ENCODE measurements at places on chromosomes 16 and 17. TPM values are rescaled to one million over a fixed set of nuclear protein-coding genes. Genes with fewer than 3 reads are reported as not detected.

The AOC2 gene
- total RNA-seq = 0.44 TPM

The NOD2 gene
- total RNA-seq = 0.52 TPM

The TBKBP1 gene
- 14.8 TPM for total RNA-seq

The BAIAP3 gene
- 3.9 TPM for total RNA-seq

The OR3A3 gene
- total RNA-seq = not detected

The CCDC200 gene
- not detected for total RNA-seq

The ATP2A3 gene
- total RNA-seq = 8.6 TPM

The HSD11B2 gene
- 0.99 TPM for total RNA-seq

The NT5M gene
- 11.2 TPM for total RNA-seq

GRCh38 chr17:20994779-20995149 is 48.0 kb downstream of the USP22 start:
- no peak for DNase-seq
- H3K4me3 ChIP-seq = no peak overlapping the region
- H3K27me3 ChIP-seq = no peaks in the 10 kb centered on the region
- peaks cover 2% of the 10 kb centered on the region for H3K36me3 ChIP-seq
- H3K27ac ChIP-seq = no peak overlapping the region
- peaks cover 43% of the 10 kb centered on the region for H3K4me1 ChIP-seq

DNA sequence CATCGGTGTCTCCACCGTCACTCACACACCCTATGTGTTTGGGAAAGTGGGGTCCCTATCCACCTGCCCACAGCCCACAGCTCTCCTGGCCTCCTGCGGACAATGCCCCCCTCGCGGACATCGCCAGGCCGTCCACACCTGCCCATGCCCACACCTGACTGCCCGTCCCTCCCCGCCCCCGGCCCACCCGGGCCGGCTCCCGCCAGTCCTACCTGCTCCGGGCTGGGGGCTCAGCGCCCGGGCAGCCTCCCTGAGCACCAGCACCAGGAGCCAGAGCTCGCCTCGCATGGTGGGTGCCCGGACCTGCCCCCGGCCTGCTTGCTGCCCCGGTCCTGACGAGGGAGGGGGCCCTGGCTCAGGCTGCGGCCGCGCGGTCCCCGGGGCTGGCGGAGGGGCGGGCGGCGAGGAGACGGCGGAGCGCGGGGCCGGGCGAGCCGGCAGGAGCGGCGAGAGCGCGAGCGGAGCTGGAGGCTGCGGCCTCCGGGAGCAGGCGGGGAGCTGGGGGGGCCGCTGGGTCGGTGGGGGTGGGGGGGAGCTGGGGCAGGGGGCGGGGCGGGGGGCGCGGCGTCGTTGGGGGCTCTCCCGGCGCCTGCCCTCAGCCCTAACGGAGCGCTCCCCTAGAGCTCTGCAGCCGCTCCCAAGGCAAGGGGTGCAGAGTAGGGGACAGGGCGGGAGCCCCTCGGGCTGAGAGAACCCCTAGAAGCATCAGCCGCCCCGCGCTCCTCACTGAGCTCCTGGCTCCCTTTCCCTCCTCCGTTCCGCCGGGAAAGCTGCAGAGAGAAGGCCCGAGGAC is at the start of gene PLXDC1:
Gene PLXDC1 (minus strand): TSS at position 488 of the 793 bp plus-strand sequence. CDS start 200 bp downstream, at position 288.
- H3K4me1 ChIP-seq = peaks cover 28% of the 10 kb centered on the region
- H3K27ac ChIP-seq = peak within 1 kb of the TSS; percentile 92
- peaks cover 48% of the 10 kb centered on the region for H3K27me3 ChIP-seq
- DNase-seq = no peak

GRCh38 chr16:51224317-51224716 is 73.2 kb upstream of the SALL1 start:
- no peak for DNase-seq
- no peaks in the 10 kb centered on the region for H3K27me3 ChIP-seq
- H3K4me1 ChIP-seq = no peaks in the 10 kb centered on the region
- no peak overlapping the region for H3K4me3 ChIP-seq
- no peak overlapping the region for H3K27ac ChIP-seq
- H3K36me3 ChIP-seq = no peaks in the 10 kb centered on the region

DNA sequence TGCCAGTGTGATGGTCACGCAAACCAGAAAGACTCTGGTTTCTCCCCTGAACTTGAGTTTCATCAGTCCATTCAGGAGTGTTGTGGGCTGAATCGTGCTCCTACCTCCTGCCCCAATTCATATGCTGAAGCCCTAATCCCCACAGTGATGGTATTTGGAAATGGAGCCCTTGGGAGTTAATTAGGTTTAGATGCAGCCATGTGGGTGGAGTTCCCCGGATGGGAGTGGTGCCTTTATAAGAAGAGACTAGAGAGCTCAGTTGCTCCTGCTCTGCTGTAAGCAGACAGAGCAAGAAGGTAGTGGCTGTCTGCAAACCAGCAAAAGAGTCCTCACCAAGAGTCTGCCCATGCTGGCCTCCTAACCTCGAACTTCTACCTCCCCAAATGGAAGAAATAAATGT is 160.3 kb upstream of the DYNLRB2 start:
- H3K27ac ChIP-seq = no peak overlapping the region
- no peak overlapping the region for H3K4me3 ChIP-seq
- H3K27me3 ChIP-seq = peaks cover 45% of the 10 kb centered on the region
- H3K36me3 ChIP-seq = no peaks in the 10 kb centered on the region
- H3K4me1 ChIP-seq = no peaks in the 10 kb centered on the region
- no peak for DNase-seq

- H3K27me3 ChIP-seq = no peaks in the 10 kb centered on the region
- H3K27ac ChIP-seq = peak within 1 kb of the TSS; percentile 88
These were observed at the start of gene AMDHD2 for GRCh38 chr16:2520097-2520783. Gene AMDHD2 (plus strand): TSS chr16:2520371. CDS start chr16:2520459, 88 bp downstream.

- no peak overlapping the region for H3K4me3 ChIP-seq
- DNase-seq = no peak
- no peaks in the 10 kb centered on the region for H3K4me1 ChIP-seq
- no peaks in the 10 kb centered on the region for H3K27me3 ChIP-seq
- no peak overlapping the region for H3K27ac ChIP-seq
- H3K36me3 ChIP-seq = peaks cover 6% of the 10 kb centered on the region
These were observed 77.1 kb downstream of the ELAC2 start for GRCh38 chr17:12940699-12941098.

GRCh38 chr17:76091526-76092286 is 11.9 kb downstream of the EXOC7 start:
- H3K27me3 ChIP-seq = no peaks in the 10 kb centered on the region
- H3K27ac ChIP-seq = no peak overlapping the region
- H3K4me1 ChIP-seq = peaks cover 9% of the 10 kb centered on the region
- H3K4me3 ChIP-seq = no peak overlapping the region

DNA sequence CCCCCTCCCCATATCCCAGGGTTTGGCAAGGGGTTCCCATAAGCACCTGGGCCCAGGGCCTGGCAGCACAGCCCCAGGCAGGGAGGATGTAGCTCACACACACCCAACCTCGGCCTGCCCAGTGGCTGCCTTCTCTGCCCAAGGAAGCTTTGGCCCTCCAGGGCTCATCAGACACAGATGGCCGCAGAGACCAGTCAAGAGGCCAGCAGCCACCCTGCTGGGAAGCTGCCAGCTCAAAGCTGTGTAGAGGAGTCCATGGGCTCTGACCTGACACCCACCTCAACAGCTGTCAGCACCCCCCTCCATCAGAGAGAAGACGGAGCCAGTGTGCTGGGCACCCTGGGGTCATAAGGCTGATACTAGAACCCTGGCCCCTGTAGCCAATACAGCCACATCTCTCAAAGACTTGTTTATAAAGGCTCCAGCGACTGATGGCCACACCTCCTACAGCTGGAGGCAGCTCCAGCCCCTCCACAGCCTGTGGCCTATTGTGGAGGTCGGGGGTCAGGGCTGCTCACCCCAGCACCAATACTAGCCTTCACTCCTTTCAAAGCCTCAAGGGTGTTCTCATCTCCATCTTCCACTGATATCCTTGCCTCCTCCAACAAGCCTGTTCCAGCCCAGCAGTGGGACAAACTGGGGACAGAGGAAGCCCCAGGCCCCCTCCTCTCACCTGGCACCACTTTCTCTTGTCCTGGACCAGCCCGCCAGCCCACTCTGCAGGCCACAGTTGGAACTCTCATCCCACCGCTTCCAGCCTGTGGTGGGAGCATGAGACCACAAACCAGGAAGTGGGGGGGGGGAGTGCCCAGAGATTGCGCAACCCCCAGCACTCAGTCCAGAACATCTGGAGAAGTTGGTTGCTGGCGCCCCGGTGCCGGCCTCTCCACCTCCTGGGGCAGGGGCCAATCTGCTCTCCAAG is 2.2 kb upstream of the MPG start:
- H3K4me3 ChIP-seq = peak overlapping the region; percentile 88
- no peaks in the 10 kb centered on the region for H3K27me3 ChIP-seq
- peaks cover 88% of the 10 kb centered on the region for H3K4me1 ChIP-seq
- peak; percentile 88 for DNase-seq

DNA sequence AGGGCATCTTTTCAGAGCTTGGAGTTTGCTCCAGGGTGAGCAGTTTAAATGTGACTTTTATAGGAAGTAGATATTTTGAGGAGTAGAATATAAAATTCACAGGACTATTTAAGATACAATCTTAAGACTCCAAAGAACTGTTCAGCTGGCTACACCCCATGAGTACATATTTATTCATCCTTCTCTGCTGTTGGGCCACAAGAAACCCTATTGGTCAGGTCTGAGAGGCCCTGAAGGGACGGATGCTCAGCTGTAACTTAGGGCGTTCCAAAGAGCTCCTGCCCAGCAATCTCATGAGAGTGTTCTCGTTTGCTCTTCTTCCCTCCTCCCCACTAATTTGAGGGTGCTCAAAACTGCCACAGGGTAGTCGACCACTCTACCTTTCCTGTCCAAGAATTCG is 7.3 kb downstream of the ST6GALNAC2 start:
- no peak for DNase-seq
- no peaks in the 10 kb centered on the region for H3K4me1 ChIP-seq
- no peaks in the 10 kb centered on the region for H3K36me3 ChIP-seq
- no peaks in the 10 kb centered on the region for H3K27me3 ChIP-seq
- H3K4me3 ChIP-seq = no peak overlapping the region

DNA sequence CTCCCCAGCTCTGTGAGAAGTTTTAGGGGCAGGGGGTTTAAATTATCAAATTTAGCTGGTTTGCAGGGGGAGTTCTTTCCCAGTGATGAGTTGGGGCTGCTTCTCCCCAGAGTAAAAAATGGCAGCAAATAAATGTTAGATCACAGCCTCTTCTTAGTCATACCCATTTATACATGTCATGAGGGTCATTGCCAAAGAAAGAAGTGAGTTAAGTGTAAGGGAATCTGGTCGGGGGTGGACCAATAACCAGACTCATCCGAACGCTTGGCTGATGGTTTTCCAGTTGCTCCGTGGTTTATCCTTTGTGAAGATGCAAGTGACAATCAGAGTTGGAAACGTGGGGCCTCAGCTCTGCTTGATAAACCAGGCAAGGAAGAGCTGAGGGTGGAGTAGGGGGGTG is 87.1 kb downstream of the PLXDC1 start:
- no peak overlapping the region for H3K4me3 ChIP-seq
- peaks cover 21% of the 10 kb centered on the region for H3K4me1 ChIP-seq
- DNase-seq = no peak
- H3K36me3 ChIP-seq = no peaks in the 10 kb centered on the region
- no peaks in the 10 kb centered on the region for H3K27me3 ChIP-seq

DNA sequence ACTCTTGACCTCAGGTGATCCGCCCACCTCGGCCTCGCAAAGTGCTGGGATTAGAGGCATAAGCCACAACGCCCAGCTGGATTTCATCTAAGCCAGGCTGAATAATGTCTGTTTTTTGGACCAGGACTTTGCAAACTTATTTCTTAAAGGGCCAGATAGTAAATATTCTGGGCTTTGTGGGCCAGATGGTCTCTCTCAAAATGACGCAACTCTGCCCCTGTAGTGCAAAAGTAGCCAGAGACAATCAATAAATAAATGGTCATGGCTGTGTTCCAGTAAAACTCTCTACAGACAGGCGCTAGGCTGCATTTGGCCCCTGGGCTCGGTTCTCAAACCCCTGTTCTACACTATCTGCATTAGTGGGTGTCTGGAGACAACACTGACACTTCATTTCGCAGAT is 121.9 kb upstream of the CDH13 start:
- H3K36me3 ChIP-seq = no peaks in the 10 kb centered on the region
- H3K4me3 ChIP-seq = no peak overlapping the region
- no peaks in the 10 kb centered on the region for H3K4me1 ChIP-seq
- DNase-seq = no peak
- H3K27ac ChIP-seq = no peak overlapping the region

- H3K4me1 ChIP-seq = peaks cover 12% of the 10 kb centered on the region
- no peaks in the 10 kb centered on the region for H3K27me3 ChIP-seq
- no peak overlapping the region for H3K27ac ChIP-seq
- no peaks in the 10 kb centered on the region for H3K36me3 ChIP-seq
- H3K4me3 ChIP-seq = no peak overlapping the region
- no peak for DNase-seq
These were observed 175.9 kb upstream of the TBX2 start for GRCh38 chr17:61223725-61224124.

- DNase-seq = no peak
- H3K27ac ChIP-seq = no peak overlapping the region
- H3K27me3 ChIP-seq = peaks cover 25% of the 10 kb centered on the region
These were observed 8.1 kb downstream of the ZP2 start for GRCh38 chr16:21203155-21203797.

GRCh38 chr16:77975942-77976341 is 46.4 kb upstream of the CLEC3A start:
- no peaks in the 10 kb centered on the region for H3K36me3 ChIP-seq
- H3K27ac ChIP-seq = no peak overlapping the region
- peaks cover 4% of the 10 kb centered on the region for H3K27me3 ChIP-seq
- H3K4me3 ChIP-seq = no peak overlapping the region

GRCh38 chr16:66832190-66832589 is 1.4 kb upstream of the NAE1 start:
- peaks cover 26% of the 10 kb centered on the region for H3K4me1 ChIP-seq
- no peak overlapping the region for H3K27ac ChIP-seq
- DNase-seq = no peak
- H3K4me3 ChIP-seq = no peak overlapping the region

DNA sequence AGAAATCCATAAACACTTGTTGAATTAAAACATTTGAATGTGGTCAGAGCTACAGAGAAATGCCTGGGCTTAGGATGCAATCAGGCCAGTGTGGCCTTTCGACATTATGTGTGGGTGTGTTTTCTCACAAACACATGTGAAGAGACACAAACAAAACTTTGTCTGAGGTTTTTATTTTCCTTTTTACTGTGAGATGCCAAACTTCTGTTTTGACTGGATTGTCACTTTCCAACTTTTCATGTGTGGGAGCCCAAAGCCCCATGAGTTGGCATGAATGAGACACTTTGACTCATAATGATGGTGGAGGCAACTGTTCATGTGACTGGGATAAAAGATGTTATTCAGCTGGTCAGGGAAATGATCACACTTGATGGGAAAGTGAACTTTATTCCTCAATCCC is 71.9 kb upstream of the GAS7 start:
- H3K4me3 ChIP-seq = no peak overlapping the region
- no peaks in the 10 kb centered on the region for H3K36me3 ChIP-seq
- no peak for DNase-seq
- no peaks in the 10 kb centered on the region for H3K4me1 ChIP-seq
- peaks cover 41% of the 10 kb centered on the region for H3K27me3 ChIP-seq

All from left ventricle myocardium inferior (tissue), 1 donor.